Activated T-helper 1 cell treated with anti-CD3 and anti-CD28 coated beads, Interleukin-12 subunit alpha, Interleukin-12 subunit beta, Interleukin-2, Interleukin-4 antibody, amounts not matched to agents 30 ng/mL and 10 ng/mL and 1 ng/mL, durations not matched to agents 14 hours and 24 hours and 36 hours (primary cell): ENCODE measurements at places on chromosomes 3 and 15. TPM values are rescaled to one million over a fixed set of nuclear protein-coding genes. Genes with fewer than 3 reads are reported as not detected.

DNA sequence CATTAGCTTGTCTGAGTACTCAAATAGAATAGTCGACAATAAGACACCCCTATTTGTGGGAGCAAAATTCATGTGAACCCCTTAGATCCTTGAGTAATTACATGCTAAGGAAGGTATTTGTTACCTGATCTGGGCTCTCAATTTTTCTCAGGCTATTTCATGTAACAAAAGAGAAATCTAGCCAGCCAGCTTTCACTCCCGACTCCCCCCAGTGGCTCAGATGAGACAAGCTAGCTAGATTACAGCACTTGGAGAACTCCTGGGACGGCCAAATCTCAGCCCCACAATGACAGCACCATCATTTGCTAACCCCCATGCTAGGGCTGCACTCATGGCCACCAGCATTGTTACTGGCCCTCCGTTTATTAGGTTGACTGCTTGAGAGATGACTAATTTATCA is 41.3 kb downstream of the GLDN start:
- no peaks in the 10 kb centered on the region for H3K36me3 ChIP-seq
- H3K27ac ChIP-seq = no peak overlapping the region
- H3K4me1 ChIP-seq = no peaks in the 10 kb centered on the region
- no peak overlapping the region for H3K4me3 ChIP-seq

Gene TM4SF18
- not detected in 2 replicates for total RNA-seq

Gene CCDC54
- total RNA-seq = not detected in 2 replicates

DNA sequence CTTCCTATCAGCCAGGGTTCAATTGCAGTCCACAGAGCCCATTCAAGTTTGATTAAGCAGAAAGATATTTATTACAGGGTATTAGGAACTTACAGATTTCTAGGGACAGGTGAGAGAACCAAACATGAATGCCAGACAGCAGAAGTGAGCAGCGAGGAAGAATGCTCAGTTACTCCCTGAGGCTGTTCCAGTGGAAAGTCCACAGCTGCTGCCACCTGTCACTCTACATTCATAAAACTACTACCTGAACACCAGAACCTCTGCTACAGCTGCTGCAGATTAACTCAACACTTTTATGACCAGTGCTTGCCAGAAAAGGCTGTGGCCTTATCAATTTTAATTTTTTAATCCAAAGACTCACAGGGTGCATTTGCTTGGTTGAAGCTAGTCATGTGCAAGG is 325.4 kb upstream of the ONECUT1 start:
- H3K27ac ChIP-seq = no peak overlapping the region
- no peaks in the 10 kb centered on the region for H3K4me1 ChIP-seq
- no peaks in the 10 kb centered on the region for H3K36me3 ChIP-seq

DNA sequence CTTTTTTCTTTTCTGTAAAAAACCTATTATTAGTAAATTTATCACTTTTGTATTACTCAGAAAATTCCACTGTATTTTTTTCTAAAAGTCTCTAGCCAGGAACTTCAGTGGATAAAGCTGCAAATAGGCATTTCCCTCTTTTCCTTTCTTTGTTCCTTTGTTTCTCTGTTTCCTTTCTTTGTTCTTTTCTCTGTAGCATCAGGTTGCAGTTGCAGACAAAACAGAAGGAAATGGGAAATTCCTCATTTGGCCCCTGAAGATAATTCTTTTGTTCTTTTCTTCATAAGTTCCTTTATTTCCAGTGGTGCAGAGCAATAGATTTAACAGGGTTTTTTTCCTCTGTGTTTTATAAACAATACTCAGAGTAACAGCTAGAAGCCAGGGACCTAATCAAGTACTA is 416.5 kb downstream of the TBL1XR1 start:
- no peaks in the 10 kb centered on the region for H3K36me3 ChIP-seq
- H3K27me3 ChIP-seq = no peaks in the 10 kb centered on the region
- H3K27ac ChIP-seq = no peak overlapping the region
- no peak overlapping the region for H3K4me3 ChIP-seq
- H3K4me1 ChIP-seq = no peaks in the 10 kb centered on the region

Gene ATP13A5
- total RNA-seq = not detected in 2 replicates

Gene LDHAL6B
- total RNA-seq = not detected in 2 replicates

Gene LRRC31
- not detected in 2 replicates for total RNA-seq

DNA sequence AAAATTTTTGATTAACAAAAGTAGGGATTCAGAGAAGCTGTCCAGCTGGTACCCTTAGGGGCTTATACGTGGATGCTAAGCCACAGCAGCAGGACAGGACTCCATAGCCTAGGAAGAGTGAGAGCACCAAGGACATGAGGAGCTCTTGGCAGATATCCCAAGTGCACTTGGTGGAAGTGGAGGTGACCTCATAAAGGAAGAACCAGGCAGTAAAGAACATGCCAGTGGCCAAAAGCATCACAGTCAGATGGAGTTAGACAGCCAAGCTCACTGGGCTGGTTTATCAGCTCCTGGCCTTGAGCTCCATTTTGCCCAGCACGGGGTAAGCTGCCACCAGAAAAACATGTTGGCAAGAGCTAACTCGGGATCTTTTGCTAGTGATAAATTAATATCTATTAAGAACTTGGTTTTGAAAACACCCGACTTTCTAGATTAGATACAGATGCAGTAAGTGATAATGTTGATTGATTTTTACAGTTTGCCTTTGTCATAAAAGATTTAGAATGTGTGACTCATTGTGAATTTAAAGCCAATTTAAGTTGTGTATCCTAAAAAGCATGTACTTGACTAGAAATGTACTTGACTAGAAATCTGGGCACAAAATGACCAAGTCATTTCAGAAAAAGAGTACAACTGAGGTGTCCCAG is 108.0 kb downstream of the CMSS1 start:
- no peak for DNase-seq
- peaks cover 14% of the 10 kb centered on the region for H3K36me3 ChIP-seq
- H3K27me3 ChIP-seq = no peaks in the 10 kb centered on the region
- H3K27ac ChIP-seq = no peak overlapping the region
- no peak overlapping the region for H3K4me3 ChIP-seq

GRCh38 chr15:71291723-71292122 is 176.5 kb downstream of the THSD4 start:
- peak; percentile 14 for DNase-seq
- no peaks in the 10 kb centered on the region for H3K36me3 ChIP-seq
- H3K27me3 ChIP-seq = peaks cover 15% of the 10 kb centered on the region
- H3K4me3 ChIP-seq = no peak overlapping the region
- peaks cover 12% of the 10 kb centered on the region for H3K4me1 ChIP-seq
- no peak overlapping the region for H3K27ac ChIP-seq

- no peak for DNase-seq
- no peaks in the 10 kb centered on the region for H3K36me3 ChIP-seq
- no peaks in the 10 kb centered on the region for H3K27me3 ChIP-seq
- H3K4me1 ChIP-seq = no peaks in the 10 kb centered on the region
Measured at GRCh38 chr3:24505691-24506550, 11.3 kb upstream of the THRB start.

DNA sequence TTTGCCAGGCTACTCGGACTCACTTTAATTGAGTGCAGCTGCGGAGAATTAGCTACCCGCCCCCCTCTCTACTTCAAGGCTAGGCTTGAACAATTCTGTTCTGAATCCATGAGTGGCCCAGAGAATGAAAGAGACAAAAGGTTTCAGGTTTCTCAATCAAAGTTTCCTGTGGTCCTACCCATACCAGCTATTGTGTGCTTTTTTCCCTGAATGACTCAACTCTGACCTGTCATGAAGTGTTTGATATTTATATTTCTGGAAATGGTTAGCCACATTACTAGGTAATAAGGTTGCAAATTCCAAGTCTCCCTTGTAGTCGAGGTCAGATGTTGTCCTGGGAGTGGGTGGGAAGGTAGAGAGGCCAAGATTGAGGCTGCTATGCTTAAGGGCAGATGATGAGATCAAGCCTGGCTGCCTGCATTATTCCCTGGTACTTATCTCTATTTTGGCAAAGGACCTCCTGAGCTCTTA is 392.7 kb upstream of the TBL1XR1 start:
- H3K4me1 ChIP-seq = peaks cover 34% of the 10 kb centered on the region
- no peak for DNase-seq
- no peak overlapping the region for H3K27ac ChIP-seq
- no peaks in the 10 kb centered on the region for H3K27me3 ChIP-seq
- H3K4me3 ChIP-seq = no peak overlapping the region

DNA sequence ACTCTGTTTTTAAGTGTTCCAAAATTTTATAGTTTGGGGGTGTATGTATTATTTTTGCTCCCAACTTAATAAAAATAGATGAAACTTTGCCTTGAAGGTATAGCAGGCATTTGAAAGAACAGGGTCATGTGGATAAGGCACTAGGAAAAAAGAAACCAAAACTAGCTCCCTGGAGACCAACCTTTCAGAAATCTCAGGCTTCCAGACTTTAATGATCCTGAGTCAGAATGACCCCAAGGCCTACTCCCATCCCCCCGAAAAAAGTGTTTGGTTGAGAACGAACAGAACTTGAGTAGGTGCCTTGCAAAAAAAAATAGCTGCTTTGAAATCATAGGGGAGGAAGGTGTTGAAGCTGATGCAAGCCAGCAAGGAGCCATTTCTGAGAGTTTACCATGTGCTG is 309.5 kb downstream of the THSD4 start:
- peaks cover 2% of the 10 kb centered on the region for H3K27me3 ChIP-seq
- DNase-seq = no peak
- H3K27ac ChIP-seq = no peak overlapping the region
- no peaks in the 10 kb centered on the region for H3K36me3 ChIP-seq
- no peak overlapping the region for H3K4me3 ChIP-seq

Gene LMAN1L
- total RNA-seq = 0.75 and 0.93 TPM in 2 replicates

DNA sequence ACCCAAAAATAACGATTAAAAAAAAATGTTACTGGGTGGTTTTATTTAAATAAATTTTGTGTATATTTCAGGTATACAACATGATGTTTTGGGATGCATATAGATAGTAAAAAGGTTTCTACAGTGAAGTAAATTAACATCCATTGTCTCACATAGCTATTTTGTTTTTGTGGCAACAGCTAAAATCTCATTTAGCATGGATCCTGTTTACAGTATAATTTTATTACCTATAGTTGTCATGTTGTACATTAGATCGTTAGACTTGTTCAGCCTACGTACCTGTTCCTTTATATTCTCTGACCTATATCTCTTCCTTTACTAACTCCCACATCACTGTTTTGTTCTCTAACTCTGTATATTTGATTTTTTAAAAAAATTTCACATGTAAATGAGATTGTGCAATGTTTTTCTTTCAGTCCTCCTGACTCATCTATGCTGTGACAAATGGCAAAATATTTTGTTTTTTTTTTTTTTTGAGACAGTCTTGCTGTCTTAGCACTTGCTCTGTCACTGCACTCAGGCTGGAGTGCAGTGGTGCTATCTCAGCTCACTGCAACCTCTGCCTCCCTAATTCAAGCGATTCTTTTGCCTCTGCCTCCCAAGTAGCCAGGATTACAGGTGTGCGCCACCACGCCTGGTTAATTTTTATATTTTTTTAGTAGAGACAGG is 45.6 kb downstream of the OIP5 start:
- peak overlapping the region; percentile 81 for H3K27ac ChIP-seq
- H3K4me1 ChIP-seq = peaks cover 53% of the 10 kb centered on the region
- no peaks in the 10 kb centered on the region for H3K27me3 ChIP-seq

Gene PSTPIP1
- total RNA-seq = 218 and 226 TPM in 2 replicates

Gene SLC9C1
- total RNA-seq = not detected in 2 replicates

Gene CCR1
- total RNA-seq = 22.6 and 23.2 TPM in 2 replicates

- no peak overlapping the region for H3K4me3 ChIP-seq
- no peaks in the 10 kb centered on the region for H3K4me1 ChIP-seq
- no peak overlapping the region for H3K27ac ChIP-seq
- no peak for DNase-seq
- peaks cover 3% of the 10 kb centered on the region for H3K27me3 ChIP-seq
Measured at GRCh38 chr3:157373783-157374182, 62.9 kb upstream of the PTX3 start.

Gene FMN1
- 0.03 TPM in 1 of 2 replicates, not detected in the other for total RNA-seq

- peak overlapping the region; percentile 100 for H3K4me3 ChIP-seq
- H3K27ac ChIP-seq = peak overlapping the region; percentile 99
- no peaks in the 10 kb centered on the region for H3K27me3 ChIP-seq
- no peak for DNase-seq
- peaks cover 24% of the 10 kb centered on the region for H3K36me3 ChIP-seq
Measured at GRCh38 chr3:119497820-119498185, 544 bp upstream of the TIMMDC1 start.

DNA sequence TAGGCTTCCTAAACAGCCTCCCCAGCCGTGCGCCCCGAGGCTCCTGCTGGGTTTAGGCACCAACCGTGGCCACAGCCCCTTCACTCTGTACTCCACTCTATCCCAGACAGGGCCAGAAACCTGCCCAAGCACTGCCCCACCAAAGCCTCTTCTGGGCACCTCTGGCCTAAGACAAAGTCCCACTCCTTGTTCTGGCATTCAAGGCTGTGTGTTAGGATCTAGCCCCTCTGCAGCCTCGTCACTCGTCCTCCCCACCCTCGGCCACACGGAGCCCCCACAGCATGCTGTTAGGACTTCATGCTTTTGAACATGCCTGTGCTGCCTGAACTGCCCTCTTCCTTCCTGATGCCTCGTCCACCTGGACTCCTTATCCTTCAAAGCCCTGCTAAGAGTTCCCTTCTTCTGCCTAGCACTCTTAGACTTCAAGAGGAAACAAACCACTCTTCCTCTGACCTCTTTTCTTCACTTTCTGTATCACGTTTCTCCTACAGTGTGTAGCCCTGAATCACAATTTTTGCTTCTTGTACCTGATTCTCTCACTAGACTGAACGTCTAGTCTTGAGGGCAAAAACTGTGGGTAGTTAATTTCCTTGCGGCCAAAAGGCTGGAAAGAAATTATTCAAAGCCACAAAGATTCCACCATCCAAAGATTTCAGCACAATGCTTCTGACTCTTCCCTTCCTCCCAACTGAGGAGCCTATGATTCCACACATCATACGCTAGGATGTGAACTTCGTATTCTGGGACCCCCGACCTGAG is 28.6 kb downstream of the WNT7A start:
- no peaks in the 10 kb centered on the region for H3K36me3 ChIP-seq
- peaks cover 8% of the 10 kb centered on the region for H3K27me3 ChIP-seq
- no peak for DNase-seq
- no peak overlapping the region for H3K4me3 ChIP-seq

GRCh38 chr3:197227780-197228574 is 70.4 kb downstream of the DLG1 start:
- H3K4me1 ChIP-seq = peaks cover 21% of the 10 kb centered on the region
- no peaks in the 10 kb centered on the region for H3K27me3 ChIP-seq
- H3K36me3 ChIP-seq = peaks cover 2% of the 10 kb centered on the region
- H3K4me3 ChIP-seq = no peak overlapping the region
- no peak for DNase-seq

- peaks cover 6% of the 10 kb centered on the region for H3K27me3 ChIP-seq
- DNase-seq = no peak
- no peak overlapping the region for H3K4me3 ChIP-seq
- H3K4me1 ChIP-seq = no peaks in the 10 kb centered on the region
Measured at GRCh38 chr3:157029365-157029790, 130.6 kb downstream of the CCNL1 start.
